CD4-positive, CD25-positive, alpha-beta regulatory T cell (primary cell): ENCODE measurements at places on chromosomes 3 and 15.

DNA sequence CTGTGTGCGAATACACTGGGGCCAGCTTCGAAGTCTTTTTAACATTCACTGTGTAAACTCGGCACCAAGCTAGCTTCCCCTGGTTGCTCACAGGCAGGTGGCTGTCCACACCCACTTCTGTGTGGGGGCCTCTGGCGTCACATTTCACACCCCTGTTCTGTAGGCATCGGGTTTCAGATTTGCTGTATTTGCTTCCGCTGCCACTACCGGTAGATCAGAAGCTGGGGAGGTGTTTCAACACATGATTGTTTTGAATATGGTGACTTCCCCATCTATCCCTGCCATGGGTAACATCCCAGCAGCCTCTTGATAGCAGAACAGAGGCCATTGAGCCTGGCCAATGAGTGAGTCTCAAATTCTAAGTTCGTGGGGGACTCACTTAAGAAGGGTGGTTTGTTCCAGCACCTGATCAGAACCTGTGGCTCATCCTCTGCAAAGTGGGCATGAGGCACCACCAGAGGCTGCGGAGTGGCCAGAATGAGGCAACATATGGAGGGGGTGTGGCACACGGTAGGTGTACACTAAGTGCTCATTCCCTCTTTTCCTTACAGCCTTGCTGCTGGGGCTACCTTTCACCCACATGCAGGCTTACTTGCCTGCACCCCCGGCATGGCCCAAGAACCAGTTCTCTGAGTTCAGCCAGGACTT lies 61.5 kb downstream of the IQSEC1 start:
- peak; percentile 89 for DNase-seq

DNA sequence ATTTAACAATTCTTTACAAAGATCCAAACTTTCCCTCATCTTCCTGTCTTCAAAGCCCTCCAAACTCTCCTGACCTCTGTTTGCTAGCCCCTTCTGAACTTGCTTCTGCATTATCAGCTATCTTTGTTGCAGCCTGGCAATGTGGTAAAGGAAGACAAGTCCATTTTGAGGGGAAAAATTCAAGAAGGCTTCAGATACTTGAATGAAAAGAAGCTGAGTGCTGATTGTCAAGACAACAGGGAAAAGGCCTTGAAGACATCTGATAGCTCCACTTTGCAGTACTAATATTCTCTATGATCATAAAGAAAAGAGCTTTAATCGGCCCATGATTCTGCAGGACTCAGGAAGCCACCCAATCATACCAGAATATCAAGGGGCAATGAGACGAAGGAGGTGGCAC lies 91.8 kb downstream of the LMLN start:
- DNase-seq, result no peak

GRCh38 chr3:70832089-70832833 lies 519.8 kb upstream of the MDFIC2 start:
- DNase-seq, result no peak

GRCh38 chr3:134852132-134852531 lies 57.1 kb downstream of the EPHB1 start:
- DNase-seq, result no peak

- DNase-seq, result no peak
Measured at GRCh38 chr3:37591116-37591781, 270.4 kb upstream of the CTDSPL start.

DNA sequence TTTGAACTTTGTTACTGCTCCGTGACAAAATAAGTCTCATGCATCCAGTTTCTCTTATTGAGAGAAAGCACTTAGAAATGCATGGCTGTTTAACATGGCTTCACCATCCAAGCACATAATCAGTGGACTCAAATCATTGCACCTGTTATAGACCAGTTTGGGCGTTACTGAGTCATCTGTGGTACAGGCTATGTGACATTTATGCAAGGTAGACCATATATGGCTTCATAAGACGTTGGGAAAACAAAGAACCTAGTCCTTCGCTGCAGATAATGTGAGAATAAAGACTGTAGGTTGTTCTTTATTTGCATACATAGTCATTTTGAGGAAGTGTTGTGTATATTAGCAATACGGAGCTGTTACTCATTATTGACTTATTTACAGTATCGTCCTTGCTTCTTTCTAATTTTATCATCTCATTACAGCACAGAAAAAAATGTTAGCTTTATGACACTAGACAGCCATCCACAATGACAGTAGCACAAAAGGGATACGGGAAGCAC lies 374.7 kb downstream of the IL5RA start:
- DNase-seq, result no peak

- no peak for DNase-seq
Measured at GRCh38 chr15:92809880-92810361, 90.2 kb upstream of the CHD2 start.

GRCh38 chr3:36364260-36364659 lies 16.0 kb upstream of the STAC start:
- no peak for DNase-seq

DNA sequence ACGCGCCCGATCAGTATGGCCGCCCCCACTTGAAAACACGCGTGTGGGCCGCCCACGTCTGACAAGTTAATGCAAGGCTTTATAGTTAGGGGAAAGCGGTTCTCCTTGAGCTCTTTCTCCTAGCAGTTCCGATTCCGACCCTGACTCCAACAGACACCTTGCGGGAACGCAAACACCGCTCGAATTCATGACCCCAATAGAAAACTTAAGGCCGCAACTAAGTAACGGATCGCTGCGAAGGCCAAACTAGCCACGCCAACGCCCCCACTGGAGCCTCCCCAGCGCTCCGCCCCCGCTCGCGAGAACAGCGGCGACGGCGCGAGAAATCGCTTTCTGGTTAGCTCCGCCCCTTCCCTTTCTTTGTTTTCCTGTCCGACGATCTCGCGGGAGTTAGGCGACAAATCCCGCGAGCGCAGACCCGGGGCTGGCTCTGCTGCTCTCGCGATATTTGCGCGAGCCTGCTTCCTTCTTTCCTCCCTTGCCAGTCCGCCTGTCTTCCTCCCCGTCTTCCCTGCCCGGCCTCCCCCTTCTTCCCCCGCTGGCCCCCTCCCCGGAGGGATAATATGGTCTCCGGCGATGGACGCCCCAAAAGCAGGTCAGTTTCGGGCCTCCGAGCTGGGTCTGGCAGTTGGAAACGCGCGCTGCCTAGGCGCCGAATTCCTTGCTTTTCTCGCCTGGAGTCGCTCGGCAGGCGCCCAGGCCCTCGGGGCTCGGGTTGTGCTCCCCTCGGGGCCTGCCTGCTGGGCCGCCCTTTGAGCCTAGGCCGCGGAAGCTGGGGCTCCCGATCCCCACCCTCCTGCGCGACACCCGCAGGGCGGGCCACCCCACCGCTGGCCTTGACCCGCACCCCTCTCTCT lies at the start of gene IREB2:
TSS of gene IREB2 (plus strand) at position 455 of the 857 bp plus-strand sequence. CDS start at position 577, 122 bp downstream.
- peak; percentile 99 for DNase-seq

DNA sequence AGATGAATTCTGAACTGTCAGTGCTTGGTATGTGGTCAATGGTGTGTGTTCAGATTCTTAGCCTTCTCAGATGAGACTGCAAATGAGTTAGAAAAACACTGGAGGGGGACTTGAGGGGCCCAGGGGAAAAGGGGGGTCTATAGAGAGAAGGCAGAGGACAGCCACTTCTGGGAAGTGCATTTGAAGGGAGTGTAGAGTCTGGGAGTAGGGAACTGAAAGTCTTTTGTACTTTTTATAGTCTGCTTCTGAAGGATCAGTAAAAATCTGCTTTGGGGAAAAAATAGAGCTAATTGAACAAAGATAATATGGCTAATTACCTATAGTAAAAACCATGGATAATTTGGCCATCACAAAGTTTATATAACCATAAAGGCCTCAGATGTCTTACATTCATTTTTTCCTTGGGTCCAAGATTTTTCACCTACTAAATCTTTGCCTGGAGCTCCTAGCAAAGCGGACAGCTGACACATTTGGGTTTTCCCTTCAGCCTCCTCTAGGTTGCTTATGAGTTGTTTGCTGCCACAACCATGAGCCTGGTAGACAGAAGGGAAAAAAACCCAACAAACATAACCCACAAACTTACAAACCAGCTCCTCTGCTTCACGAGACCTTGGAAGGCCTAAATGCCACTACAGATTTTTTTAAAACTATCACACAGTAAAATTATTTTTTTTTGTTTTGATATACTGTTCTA lies 48.8 kb downstream of the CD86 start:
- DNase-seq, result no peak

DNA sequence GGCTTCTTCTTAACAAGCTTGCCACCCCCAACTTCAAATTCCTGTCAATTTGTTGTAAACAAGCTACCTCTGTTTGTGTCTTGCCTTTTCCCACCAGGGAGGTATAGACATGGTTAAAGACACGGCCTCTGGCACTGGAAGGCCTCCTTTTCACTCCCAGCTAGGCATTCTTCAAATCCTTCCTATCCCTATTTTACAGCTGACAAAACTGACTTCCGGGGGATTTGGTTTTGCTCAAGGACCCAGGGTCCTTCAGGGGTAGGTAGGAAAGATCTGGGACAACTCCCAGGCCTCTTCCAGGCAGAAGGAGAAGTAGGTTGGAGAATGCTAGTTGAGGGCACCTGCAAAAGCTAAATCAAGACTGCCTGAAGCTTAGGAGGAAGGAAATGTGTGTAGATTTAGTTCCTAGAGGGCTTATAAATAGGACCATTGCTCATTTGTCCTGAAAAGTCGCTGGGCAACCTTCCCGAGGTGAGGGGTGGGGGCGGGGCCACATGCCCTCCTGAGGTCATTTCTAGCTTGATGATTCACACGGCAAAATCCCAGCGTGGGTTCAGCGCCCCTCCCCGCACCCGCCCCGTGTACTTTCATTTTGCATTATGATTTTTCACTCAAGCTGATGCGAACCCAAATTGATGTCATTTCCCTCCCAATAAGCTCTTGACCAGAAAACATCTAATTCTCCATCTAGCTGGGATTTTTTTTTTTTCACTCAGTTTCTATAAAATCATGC lies 365.5 kb downstream of the SHQ1 start:
- peak; percentile 77 for DNase-seq

GRCh38 chr15:56866803-56867202 lies 51.6 kb upstream of the TCF12 start:
- no peak for DNase-seq

- no peak for DNase-seq
Measured at GRCh38 chr3:186339180-186339918, 22.7 kb downstream of the DGKG start.

GRCh38 chr3:194970066-194970465 lies 284.4 kb downstream of the FAM43A start:
- no peak for DNase-seq

DNA sequence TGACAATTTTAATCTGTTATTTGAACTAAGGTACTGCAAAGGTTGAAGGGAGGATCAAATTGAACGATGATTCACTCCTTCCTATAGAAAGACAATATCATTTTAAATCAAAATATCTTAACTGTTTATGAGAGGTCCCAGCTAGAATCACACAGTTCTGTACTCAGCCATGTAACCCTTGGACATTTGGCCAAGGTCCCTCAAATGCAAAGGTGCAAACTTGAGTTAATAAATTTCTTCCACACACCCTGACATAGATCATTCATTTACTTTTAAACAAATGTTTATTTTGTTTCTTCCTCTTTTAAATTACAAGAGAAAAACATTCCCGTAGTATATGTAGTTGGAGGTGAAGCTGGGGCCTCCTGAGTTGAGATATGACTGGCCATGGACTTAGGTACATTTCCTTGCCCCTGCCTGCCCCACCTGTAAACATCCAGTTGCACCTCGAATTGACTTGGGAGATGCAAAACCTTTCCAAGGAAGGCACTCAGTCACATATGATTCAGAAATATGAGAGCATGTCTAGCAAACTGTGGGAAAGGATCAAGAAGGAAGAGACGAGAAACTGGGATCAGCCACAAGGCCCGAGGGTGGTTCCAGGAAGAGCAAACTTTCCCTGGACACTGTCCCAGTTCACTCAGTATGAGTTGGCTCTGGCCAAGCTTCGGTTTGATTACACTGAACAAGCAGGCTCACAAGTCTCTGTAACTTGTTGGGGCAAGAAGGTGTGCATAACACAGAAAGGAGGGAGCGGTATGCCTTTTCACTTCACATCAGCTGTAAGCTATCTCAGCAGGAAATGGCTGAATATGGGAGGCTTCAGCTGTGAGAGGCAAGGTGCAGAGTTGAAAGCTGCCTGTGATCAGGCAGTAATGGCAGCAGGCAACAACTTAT lies 6.7 kb downstream of the TNFSF10 start:
- no peak for DNase-seq

- DNase-seq, result no peak
Measured at GRCh38 chr3:125151442-125151817, 61.1 kb downstream of the SLC12A8 start.

DNA sequence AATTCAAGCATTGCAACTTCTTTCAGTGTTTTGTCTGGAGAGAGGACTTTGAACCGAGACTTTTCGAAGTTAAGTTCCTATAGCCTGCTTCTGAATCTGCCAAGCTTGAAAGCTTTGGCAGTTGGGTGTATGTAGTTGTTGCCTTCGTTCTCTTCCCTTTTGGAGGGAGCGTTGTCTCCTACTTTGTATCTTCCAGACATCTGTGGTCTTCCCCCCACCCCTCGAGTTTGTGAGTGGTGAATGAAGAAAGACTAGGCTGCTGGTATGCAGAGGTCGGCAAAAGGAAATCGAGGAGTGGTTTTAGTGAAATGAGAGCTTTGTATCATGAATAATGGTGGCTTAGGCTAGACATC lies 1.3 kb downstream of the CTNNB1 start:
- DNase-seq, result peak; percentile 18

DNA sequence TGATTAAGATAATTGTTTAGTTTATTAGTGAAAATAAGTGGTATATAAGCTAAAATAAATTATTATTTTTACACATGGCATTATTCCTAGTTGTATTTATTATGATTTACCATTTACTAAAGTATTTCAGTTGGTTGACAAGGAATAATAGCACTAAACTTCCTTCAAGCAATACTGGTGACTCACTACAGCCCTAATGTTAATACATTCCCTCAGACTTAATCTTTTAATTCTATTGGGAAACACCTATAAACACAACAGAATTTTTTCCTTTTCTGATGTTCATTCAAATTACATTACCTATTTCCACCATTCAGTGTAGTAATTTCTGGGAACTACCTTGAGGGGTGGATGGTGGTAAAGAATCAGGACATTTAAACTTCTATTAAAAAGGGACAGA lies 264.0 kb downstream of the TIGIT start:
- no peak for DNase-seq

DNA sequence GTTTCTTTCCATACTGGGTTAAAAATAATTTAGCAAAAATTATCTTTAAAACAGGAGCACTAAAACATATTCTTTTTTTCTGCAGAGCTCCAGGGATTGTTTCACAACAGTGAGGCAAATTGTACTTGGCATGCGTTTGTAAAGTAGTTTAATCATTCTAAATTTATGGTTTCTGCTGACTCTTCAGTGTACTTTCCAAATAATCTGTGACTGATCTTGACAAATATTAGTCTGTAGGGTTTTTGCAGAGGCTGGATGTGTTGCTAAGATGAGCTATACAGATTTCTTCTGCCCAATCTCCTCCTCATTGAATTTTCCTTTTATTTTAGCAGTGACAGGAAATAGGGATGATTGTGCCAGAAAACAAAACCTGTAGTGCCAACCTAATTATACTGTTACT lies 328.0 kb upstream of the MANF start:
- no peak for DNase-seq

- DNase-seq, result no peak
Measured at GRCh38 chr3:29067007-29067406, 213.9 kb upstream of the RBMS3 start.

GRCh38 chr3:71754610-71755253 lies 1.1 kb downstream of the GPR27 start:
- no peak for DNase-seq

- no peak for DNase-seq
Measured at GRCh38 chr3:105513042-105513441, 146.3 kb downstream of the ALCAM start.
